ENCODE measurements at places on chromosomes 12 and 14.

GRCh38 chr12:19867151-19867550 lies 427.9 kb downstream of the AEBP2 start:
- no peak for DNase-seq

DNA sequence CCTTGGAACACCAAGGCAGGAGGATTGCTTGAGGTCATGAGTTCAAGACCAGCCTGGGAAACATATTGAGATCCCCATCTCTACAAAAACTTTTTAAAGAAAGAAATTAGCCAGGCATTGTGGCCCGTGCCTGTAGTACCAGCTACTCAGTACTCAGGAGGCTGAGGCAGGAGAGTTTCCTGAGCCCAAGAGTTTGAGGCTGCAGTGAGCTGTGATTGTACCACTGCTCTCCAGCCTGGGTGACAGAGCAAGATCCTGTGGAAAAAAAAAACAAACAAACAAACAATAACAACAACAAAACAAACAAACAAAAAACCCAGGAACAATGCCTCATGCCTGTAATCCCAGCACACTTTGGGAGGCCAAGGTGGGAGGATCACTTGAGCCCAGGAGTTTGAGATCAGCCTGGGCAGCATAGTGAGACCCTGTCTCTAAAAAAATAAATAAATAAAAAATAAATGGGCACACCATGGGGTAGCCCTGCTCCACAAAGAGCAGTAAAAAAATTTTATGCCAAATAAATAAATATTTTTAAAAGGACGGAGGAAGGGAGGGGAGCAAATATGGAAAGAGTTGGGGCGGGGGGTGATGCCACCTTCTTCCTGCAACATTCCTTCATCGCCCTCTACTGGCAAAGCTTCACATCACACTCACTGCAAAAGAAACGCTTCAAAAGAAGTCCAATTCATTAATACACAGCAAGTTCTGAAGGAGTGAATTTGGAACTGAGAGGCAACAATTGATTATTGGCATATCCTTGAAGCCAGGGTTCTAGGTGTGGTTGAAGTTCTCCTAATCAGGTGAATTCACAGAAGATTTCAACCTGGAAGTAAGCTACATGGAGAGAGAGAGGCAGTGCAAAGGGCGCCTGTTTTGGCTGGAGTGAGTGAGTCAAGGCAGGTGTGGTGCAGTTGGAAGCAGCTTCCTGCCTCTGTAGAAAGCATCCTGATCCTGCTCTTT lies 8.8 kb upstream of the GNPTAB start:
- peak; percentile 26 for DNase-seq

DNA sequence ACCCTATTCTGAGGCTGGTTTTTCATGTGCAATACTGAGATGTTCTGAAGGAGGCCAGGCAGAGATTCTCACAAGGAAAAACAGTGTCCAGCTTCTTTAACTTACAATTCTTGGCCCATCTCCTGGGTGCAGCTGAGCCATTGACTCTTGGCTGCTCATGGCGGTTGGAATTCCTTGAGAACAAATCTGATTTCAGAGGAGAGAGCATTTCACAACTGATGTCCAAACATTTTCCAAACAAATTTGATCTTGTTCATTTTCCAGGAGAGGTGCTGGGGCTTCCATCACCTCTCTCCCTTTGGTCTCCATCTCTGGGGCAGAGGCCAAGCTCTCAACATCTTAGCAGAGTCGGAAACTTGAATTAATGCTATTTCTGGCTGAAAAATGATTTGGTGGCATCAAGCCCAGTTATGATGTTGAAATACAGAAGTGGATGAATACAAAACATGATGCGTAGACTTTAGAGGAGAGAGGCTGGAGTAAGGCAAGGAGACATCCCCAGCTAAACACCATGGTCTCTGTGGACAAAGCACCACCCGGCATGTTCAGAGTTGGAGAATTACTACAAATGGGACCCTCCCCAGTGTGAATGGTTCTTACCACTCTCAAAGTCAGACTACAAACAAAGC lies 593.0 kb downstream of the VRK1 start:
- no peak for DNase-seq

DNA sequence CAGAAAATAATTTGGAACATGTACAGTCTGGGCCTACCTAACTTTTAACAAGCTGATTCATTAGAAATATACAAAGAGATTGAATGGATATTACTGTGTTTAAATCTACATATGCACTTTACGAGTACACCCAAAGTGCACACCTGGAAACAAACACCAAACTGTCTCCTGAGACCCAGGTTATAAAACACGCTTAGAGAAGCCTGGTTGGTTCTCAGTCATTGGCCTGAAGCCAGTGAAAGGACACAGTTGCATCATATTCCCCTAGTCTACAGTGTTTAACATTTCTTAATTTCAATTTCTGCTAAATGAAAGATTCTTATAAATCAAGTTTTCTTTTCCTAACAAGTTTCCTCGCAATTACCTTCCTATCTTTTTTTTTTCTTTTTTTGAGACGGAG lies 209.5 kb downstream of the FBXL14 start:
- DNase-seq = no peak

GRCh38 chr12:28184375-28184774 lies 5.9 kb upstream of the CCDC91 start:
- DNase-seq = no peak

- no peak for DNase-seq
Measured at GRCh38 chr14:84024231-84024820, 1505.6 kb upstream of the FLRT2 start.

DNA sequence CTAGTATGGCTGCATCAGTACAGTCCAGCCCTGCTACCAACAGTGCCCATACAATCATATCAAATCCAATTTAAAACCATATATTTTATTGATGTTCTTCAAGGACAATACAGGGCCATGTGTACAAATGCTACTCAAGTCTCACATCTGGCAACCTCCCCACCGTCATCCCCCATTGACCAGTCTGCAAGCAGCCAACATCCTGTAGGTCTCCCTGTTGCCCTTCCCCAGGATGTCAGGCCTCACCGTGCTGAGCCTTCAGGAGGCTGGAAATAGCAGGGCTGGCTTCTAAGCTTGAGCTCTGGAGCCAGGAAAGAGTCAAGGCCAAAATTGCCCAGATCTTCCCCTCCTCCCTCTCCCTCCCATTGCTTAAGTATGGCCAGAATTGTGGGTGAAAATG lies 10.4 kb downstream of the ZDHHC22 start:
- no peak for DNase-seq
